ENCODE measurements at places on chromosomes 4 and X.

DNA sequence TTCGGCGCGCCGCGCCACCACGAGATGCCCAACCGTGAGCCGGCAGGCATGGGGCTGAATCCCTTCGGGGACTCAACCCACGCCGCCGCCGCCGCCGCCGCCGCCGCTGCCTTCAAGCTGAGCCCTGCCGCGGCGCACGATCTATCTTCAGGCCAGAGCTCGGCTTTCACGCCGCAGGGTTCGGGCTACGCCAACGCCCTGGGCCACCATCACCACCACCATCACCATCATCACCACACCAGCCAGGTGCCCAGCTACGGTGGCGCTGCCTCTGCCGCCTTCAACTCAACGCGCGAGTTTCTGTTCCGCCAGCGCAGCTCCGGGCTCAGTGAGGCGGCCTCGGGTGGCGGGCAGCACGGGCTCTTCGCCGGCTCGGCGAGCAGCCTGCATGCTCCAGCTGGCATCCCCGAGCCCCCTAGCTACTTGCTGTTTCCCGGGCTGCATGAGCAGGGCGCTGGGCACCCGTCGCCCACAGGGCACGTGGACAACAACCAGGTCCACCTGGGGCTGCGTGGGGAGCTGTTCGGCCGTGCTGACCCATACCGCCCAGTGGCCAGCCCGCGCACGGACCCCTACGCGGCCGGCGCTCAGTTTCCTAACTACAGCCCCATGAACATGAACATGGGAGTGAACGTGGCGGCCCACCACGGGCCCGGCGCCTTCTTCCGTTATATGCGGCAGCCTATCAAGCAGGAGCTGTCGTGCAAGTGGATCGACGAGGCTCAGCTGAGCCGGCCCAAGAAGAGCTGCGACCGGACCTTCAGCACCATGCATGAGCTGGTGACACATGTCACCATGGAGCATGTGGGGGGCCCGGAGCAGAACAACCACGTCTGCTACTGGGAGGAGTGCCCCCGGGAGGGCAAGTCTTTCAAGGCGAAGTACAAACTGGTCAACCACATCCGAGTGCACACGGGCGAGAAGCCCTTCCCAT, 1.1 kb downstream of the ZIC3 start:
- peak overlapping the region; percentile 87 for H3K4me3 ChIP-seq
- H3K27ac ChIP-seq, result peak overlapping the region; percentile 92
- peak; percentile 25 for DNase-seq
- no peaks in the 10 kb centered on the region for H3K27me3 ChIP-seq

DNA sequence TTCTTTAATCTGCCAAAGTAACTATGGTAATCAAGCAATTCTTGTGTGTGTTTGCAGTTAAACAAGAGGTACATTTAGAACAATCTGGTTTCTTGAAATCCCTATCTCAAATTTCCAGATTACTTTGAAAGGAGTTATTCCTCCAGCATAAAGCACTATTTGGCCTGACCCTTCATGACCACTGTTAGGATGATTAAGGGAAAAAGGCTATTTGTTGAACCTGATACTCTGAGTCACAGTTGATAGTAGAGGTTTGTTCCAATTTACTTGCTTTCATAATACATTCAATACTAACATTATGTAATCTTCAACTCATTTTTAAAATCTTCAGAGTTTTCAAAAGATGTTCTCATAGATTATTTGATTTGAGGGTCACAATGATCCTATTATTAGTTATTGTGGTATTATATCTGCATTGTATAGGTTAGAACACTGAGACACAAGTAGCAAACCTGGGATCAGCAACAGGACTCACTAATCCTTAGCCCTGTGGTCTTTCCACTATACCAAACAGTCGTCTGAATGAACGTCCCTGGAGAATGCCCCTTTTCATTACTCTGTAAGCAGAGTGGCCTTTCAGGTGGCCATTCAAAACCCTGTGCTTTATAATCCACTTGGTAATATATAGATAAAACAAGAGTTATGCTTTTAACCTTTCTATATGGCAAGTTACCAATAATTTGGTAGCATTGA, 8.1 kb upstream of the NDST4 start:
- H3K4me3 ChIP-seq, result no peak overlapping the region
- no peaks in the 10 kb centered on the region for H3K27me3 ChIP-seq
- DNase-seq, result no peak
- no peaks in the 10 kb centered on the region for H3K36me3 ChIP-seq

DNA sequence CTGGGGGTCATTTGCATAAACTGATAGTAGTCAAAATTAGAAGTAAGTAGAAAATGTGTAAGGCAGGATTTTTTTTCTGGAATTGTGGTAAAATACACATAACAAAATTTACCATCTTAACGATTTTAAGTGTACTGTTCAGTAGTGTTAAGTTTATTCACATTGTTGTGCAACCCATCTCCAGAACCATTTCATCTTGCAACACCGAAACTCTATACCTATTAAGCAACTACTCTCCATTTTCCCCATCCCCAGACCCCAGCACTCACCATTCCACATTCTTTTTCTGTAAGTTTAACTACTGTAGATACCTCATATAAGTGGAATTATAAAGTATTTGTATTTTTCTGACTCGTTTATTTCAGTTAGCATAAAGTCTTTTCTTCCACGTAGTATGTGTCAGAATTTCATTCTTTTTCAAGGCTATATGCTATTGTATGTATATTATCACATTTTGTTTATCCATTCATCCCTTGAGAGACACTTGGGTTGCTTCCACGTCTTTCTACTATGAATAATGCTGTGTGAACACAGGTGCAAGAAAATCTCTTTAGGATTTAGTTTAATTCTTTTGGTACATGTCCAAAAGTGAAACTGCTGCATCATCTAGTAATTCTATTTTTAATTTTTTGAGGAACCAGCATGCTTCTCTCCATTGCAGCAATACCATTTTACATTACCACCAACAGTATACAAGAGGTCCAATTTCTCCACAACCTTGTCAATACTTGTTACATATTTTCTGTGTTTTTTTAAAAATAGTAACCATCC, 39.1 kb upstream of the NSUN7 start:
- no peak overlapping the region for H3K27ac ChIP-seq
- H3K4me1 ChIP-seq, result no peaks in the 10 kb centered on the region
- no peak overlapping the region for H3K4me3 ChIP-seq
- H3K27me3 ChIP-seq, result no peaks in the 10 kb centered on the region

- no peak for DNase-seq
- no peaks in the 10 kb centered on the region for H3K36me3 ChIP-seq
- no peak overlapping the region for H3K27ac ChIP-seq
- no peaks in the 10 kb centered on the region for H3K4me1 ChIP-seq
Measured at GRCh38 chr4:25321703-25322102, 9.1 kb downstream of the ZCCHC4 start.

DNA sequence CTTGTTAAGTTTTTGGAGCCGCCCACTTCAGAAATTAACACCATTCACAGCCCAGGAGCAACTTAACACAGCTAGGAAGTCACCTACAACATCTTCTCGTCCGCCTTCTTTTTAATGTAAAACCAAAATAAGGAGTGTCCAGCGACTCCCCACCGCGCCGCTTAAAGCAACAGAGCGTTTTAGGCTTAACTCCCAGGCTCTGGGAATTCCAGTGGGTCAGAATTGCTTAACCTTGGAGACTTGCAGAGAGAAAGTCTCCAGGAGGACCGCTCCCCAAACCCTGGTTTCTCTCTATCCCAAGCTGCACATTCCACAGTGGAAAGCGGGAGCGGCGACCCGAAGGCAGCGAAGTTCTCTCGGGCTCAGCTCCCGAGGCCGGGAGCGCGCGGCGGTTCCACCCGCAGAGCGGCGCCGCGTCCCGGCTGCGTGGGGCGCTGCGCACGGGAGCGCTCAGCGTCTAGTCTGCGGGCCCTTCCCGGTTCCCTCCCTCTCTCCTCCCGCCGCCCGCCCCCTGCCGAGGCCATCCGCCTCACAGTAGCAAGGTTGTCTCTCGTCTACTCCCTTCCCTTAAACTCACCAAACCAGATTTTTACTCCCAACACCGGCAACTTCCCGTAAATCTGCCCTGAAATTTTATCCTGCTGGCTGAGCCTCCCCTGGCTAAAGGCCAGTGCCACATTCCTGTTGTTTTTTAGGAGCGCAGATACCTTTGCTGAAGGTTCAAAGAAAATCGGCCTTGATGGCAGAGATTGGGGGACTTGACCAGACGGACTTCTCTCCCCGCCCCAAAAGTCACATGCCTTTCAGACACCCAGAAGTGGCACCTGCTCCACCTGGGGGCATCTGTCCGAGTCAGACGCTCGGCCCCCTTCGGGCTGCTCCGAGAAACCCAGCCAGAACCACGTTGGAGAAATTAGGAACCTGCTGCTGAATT, at the start of gene RBM47:
Gene RBM47, minus strand, starts transcription at position 464 of the 934 bp plus-strand sequence. CDS start 190,971 bp downstream, outside the sequence.
- H3K36me3 ChIP-seq, result no peaks in the 10 kb centered on the region
- H3K4me3 ChIP-seq, result peak within 1 kb of the TSS; percentile 67
- H3K27ac ChIP-seq, result peak within 1 kb of the TSS; percentile 98
- H3K27me3 ChIP-seq, result no peaks in the 10 kb centered on the region
- H3K4me1 ChIP-seq, result peaks cover 9% of the 10 kb centered on the region

Measured in mesendoderm (in vitro differentiated cells).